Stimulated activated CD8-positive, alpha-beta memory T cell treated with anti-CD3 and anti-CD28 coated beads, Interleukin-15, amount 100 ng/mL, for 1 hour (primary cell): ENCODE measurements at places on chromosomes 7 and 10.

GRCh38 chr10:32171204-32171603 lies 115.0 kb upstream of the KIF5B start:
- DNase-seq: no peak

DNA sequence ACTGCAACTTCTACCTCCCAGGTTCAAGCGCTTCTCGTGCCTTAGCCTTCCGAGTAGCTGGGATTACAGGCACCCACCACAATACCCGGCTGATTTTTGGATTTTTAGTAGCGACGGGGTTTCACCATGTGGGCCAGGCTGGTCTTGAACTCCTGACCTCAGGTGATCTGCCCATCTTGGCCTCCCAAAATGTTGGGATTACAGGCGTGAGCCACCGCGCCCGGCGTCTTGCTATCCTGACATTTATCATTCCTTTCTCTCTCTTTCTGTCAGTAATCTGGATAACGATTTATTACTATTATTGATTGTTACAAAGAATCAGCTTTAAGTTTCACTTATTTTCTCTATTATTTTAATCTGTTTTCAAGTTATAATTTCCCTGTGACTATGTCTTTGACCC lies 548.4 kb downstream of the CNTNAP2 start:
- no peak for DNase-seq

- no peak for DNase-seq
Measured at GRCh38 chr7:129351320-129351719, 82.9 kb upstream of the STRIP2 start.

- no peak for DNase-seq
Measured at GRCh38 chr10:34717429-34717828, 97.7 kb downstream of the PARD3 start.

GRCh38 chr10:31867646-31868045 lies 61.0 kb downstream of the ARHGAP12 start:
- no peak for DNase-seq

GRCh38 chr7:145481985-145482384 lies 634.6 kb upstream of the CNTNAP2 start:
- no peak for DNase-seq

DNA sequence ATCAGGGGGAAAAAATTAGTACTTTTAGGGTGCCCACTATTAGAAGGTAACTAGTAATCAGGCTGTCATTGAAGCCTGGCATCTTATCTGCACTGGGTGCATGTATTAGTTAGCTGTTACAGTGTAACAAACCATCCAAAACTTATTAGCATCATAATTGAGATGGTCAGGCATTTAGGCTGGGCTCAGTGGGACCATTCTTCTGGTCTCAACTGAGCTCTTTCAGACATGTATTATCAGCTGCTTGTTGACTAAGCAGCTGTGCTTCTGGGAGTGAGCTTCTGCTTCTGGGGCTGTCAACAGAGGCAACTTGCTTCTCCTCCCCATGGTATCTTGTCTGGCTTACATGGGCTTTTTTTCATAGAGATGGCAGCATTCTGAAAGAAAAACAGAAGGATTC lies 154.0 kb upstream of the ZNF92 start:
- no peak for DNase-seq

GRCh38 chr7:77544518-77544917 lies 7.4 kb downstream of the PTPN12 start:
- DNase-seq: no peak

DNA sequence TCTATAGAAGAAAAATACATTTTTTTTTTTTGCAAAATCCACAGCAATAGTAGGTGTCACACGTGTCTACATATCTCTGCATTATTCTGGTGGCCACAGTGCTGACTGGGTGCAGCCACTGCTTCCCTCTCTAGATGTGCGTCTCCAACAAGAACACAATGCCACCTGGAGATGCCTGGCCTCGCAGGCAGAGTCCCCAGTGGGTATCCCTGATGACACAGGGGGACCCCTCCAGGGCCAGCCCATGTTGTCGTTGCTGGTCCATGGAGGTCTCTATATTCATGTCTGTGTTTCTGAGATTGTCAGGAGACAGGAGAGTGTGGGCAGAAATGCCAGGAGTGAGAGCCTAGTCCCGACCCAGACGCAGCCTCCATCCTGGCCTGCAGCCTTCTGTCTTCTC lies 345.9 kb upstream of the SHH start:
- DNase-seq: no peak

DNA sequence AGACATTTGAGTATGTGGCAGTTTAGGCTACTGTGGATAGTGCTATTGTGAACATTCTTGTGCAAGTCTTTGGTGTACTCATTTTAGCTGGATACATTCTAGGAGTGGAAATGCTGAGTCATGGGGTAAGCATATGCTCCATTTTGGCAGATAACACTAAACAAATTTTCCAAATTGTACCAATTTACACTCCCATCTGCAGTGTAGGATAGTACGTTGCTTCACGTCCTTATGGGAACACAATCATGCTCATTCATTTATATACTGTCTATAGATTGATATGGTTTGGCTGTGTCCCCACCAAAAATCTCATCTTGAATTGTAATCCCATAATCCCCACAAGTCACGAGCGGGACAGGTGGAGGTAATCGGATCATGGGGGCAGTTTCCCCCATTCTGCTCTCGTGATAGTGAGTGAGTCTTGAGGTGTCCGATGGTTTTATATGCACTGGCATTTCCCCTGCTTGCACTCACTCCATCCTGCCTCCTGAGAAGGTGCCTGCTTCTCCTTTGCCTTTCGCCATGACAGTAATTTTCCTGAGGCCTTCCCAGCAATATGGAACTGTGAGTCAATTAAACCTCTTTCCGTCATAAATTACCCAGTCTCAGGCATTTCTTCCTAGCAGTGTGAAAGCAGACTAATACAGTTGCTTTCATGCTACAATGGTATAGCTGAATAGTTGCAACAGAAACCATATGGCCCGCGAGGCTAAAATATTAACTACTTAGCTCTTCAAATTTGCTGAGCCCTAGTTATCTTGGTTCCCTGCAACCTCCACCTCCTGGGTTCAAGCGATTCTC lies 25.6 kb downstream of the RNF216 start:
- no peak for DNase-seq

GRCh38 chr7:106167439-106168136 lies 55.5 kb upstream of the SYPL1 start:
- DNase-seq: no peak

DNA sequence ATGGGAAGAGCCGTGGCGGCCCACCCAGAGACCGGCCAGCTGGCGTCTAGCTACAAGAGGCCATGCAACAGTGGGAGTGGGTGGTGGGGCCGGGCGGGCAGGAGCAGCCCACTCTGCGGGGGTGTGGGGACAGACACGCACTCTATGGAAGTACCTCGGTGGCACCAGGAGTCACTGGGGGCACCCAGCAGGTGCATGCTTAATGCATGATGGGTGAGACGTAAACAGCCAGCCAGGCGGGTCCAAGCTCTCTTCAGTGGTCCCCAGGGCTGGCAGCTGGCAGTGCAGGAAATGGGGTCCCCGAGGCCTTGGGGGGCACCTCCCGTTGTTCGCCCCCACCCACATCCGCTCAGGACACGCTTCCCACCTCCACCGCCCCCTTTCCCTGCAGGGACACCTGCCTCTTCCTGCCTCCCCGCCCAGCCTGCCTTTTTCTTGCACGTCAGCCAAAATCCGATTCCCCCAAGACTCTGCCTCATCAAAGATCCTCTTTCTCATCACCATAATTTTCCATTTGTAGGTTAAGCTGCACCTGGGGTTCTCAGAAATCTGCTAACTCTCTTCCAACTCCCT lies 22.6 kb upstream of the PSMG3 start:
- no peak for DNase-seq
